Hematopoietic multipotent progenitor cell treated with erythropoietin and hydrocortisone succinate and interleukin-3 and kit ligand, for 6 days (in vitro differentiated cells): ENCODE measurements at places on chromosomes 1 and 21.

DNA sequence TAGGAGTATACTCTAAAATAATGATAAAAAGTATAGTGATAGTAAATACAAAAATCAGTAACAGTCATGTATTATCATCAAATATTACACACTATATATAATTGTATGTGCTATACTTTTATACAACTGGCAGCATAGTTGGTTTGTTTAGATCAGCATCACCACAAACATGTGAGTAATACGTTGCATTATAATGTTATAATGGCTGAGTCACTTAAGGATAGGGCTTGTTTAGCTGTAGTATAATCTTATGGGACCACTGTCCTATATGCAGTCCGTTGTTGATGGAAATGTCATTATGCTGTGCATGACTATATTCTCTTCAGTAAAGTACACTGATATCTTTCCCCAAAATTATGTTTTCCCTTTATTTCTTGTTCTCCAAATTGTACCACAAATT lies 92.8 kb downstream of the LYPLAL1 start:
- no peak for DNase-seq

GRCh38 chr1:116808200-116808847 lies 54.1 kb downstream of the CD2 start:
- DNase-seq: no peak

DNA sequence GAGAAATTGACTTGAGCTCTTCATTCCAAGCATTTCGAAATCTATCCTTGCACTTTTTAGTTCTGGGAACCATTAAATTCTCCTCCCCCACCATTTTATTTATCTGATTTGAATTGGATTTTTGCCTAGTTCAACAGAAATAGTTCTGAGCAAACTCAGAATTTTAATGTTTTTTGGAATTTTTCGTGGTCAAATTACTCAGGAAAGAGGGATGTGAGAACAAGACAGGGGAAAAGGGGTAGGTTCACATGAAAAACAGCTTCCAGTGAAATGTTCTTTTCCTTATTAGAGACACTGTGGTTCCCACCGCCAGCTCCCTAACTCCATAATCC lies 5.7 kb upstream of the ZNF697 start:
- DNase-seq: no peak

GRCh38 chr1:34928066-34928696 lies 1.3 kb downstream of the DLGAP3 start:
- DNase-seq: no peak

DNA sequence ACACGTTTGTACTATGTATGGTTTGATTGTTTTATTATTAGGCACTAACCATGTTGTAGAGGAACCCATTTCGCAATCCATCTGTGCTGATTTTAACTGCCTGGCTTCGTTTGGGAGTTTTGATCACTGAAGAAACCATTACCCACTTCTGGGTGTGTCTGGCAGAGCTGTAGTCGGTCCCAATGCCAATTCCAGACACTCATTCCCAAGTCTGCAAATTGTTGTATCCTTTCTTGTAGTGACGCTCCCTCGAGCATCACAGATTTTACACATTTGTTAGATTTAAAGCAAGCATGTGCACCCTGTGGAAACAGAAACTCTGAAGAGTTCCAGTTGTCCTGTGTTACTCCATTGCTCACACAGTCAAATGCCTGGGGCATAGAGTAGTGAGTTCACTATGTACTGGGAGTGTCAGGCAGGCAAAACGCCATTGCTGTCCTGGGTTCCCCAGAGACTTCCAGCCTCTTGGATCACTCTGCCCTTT lies 31.0 kb upstream of the EFCAB14 start:
- DNase-seq: no peak

- no peak for DNase-seq
Observed at GRCh38 chr1:168709405-168710363, 19.3 kb downstream of the DPT start.

DNA sequence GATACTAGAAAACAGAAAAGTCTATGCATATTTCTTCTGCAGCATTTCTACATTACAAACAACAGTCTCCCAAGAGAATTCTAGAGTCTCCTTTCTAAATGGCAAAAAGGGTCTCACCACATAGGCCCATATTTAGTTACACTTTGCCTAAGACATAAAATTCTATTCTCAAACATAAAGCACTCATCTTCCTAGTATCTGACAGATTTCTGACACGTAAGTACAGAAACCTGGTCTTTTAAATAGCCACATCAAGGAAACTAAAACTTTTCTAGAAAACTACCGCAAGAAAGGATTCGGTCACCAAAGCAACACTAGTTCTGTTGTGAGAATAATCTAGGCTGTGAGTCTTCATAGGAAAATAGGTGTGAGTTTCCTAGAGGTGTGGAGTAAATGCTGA lies 33.6 kb upstream of the CTSK start:
- DNase-seq: no peak

GRCh38 chr1:226980122-226980560 lies 40.0 kb downstream of the COQ8A start:
- no peak for DNase-seq

GRCh38 chr1:16112596-16113555 lies 39.4 kb upstream of the FAM131C start:
- DNase-seq: no peak

- no peak for DNase-seq
Observed at GRCh38 chr1:42423681-42424080, 32.1 kb downstream of the ZMYND12 start.

GRCh38 chr1:240666568-240667198 lies 54.7 kb upstream of the GREM2 start:
- DNase-seq: no peak
